ENCODE measurements at places on chromosomes 16 and 17. TPM values are rescaled to one million over a fixed set of nuclear protein-coding genes. Genes with fewer than 3 reads are reported as not detected.

Gene ZNF597
- 1.5 TPM for total RNA-seq

Gene B4GALNT2
- total RNA-seq = not detected

Gene PRSS21
- 2.2 TPM for total RNA-seq

Gene CDH15
- total RNA-seq = 2.4 TPM

Gene AANAT
- not detected for total RNA-seq

Gene RNF227
- total RNA-seq = 4.5 TPM

Gene TPPP3
- 0.91 TPM for total RNA-seq

Gene HSD17B1
- total RNA-seq = 0.48 TPM

Gene FBXL16
- total RNA-seq = 0.91 TPM

Gene OVCA2
- total RNA-seq = 81.6 TPM

Gene ITGA2B
- 0.56 TPM for total RNA-seq

Gene CSH2
- not detected for total RNA-seq

Gene WNT3
- total RNA-seq = 0.32 TPM

Gene CCL22
- total RNA-seq = not detected

Gene CDK3
- 0.78 TPM for total RNA-seq

Gene TVP23A
- total RNA-seq = 1.4 TPM

Gene MYH11
- total RNA-seq = 0.16 TPM

Gene ZFP3
- total RNA-seq = 1.3 TPM

Gene MYH13
- total RNA-seq = not detected

Gene PYY
- 0.13 TPM for total RNA-seq

Gene PPY
- total RNA-seq = not detected

Gene SLC16A13
- 1.7 TPM for total RNA-seq

Gene NLRC5
- total RNA-seq = 7.3 TPM

Gene ITGB4
- total RNA-seq = 22.9 TPM

Gene PIPOX
- total RNA-seq = 0.52 TPM

Gene TCAP
- total RNA-seq = under 0.01 TPM

Gene NPB
- 0.48 TPM for total RNA-seq

Gene DRC3
- 0.40 TPM for total RNA-seq

Gene VAT1L
- 29.9 TPM for total RNA-seq

Gene P2RX1
- 0.48 TPM for total RNA-seq

Gene ALDOA
- 2,863 TPM for total RNA-seq

Gene EVPLL
- not detected for total RNA-seq

Gene TP53TG3F
- not detected for total RNA-seq

Gene GAST
- total RNA-seq = not detected

Gene GABARAPL2
- total RNA-seq = 69.9 TPM

Gene AGRP
- not detected for total RNA-seq

Gene GINS2
- total RNA-seq = 12.4 TPM

Gene TAT
- not detected for total RNA-seq

Gene BCAR1
- total RNA-seq = 69.4 TPM

Gene HOXB5
- total RNA-seq = 18.9 TPM

Gene HIC1
- total RNA-seq = 97.0 TPM

Gene DNAJC7
- 63.4 TPM for total RNA-seq

Gene STAT5A
- total RNA-seq = 18.5 TPM

Gene CAPN15
- total RNA-seq = 47.7 TPM

Gene ADCY7
- 15.4 TPM for total RNA-seq

Gene SLC25A11
- total RNA-seq = 67.7 TPM

Gene KRT33B
- not detected for total RNA-seq

Gene CBFA2T3
- total RNA-seq = not detected

Gene TBC1D3G
- total RNA-seq = not detected

Gene KRTAP4-6
- not detected for total RNA-seq

Gene GPR142
- not detected for total RNA-seq

Gene IL21R
- total RNA-seq = 14.4 TPM

Gene KRT15
- total RNA-seq = 0.96 TPM

Gene AOC3
- 1.5 TPM for total RNA-seq

Gene ESRP2
- 0.52 TPM for total RNA-seq

Gene ABCA10
- total RNA-seq = 1.2 TPM

Gene EPN3
- 0.26 TPM for total RNA-seq

Gene CRYM
- not detected for total RNA-seq
